ENCODE measurements at places on chromosomes 3 and 15. TPM values are rescaled to one million over a fixed set of nuclear protein-coding genes. Genes with fewer than 3 reads are reported as not detected.

The LSG1 gene
- total RNA-seq = 75.5 TPM

The LIPH gene
- not detected for total RNA-seq

The SLC51A gene
- not detected for total RNA-seq

The CNTN3 gene
- total RNA-seq = 0.37 TPM

The SRGAP3 gene
- 2.1 TPM for total RNA-seq
